Astrocyte of the hippocampus (primary cell): ENCODE measurements at places on chromosomes 12 and 14.
A peak's percentile ranks its signal among the peaks of the same experiment; 100 is the strongest.

DNA sequence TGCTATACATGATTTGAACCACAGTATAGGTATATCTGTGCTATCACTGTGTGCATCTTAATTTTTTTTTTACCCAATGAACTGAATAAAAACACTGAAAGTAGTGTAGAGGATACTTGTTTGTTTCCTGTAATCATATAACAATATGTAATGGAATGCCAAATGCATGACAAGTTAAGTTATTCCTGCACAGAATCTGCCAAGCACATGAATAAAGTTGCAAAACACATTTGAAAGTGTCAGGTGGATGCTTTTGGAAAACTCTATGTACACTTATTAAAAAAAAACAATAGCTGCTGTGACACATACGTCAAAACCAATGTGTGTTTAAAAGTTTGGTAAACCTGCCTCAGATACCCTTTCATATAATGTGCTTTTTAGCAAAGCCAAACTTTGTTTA, 1638.1 kb upstream of the SEL1L start:
- DNase-seq, result no peak

GRCh38 chr12:51907856-51908425, 637 bp downstream of the ACVRL1 start:
- no peak for DNase-seq

DNA sequence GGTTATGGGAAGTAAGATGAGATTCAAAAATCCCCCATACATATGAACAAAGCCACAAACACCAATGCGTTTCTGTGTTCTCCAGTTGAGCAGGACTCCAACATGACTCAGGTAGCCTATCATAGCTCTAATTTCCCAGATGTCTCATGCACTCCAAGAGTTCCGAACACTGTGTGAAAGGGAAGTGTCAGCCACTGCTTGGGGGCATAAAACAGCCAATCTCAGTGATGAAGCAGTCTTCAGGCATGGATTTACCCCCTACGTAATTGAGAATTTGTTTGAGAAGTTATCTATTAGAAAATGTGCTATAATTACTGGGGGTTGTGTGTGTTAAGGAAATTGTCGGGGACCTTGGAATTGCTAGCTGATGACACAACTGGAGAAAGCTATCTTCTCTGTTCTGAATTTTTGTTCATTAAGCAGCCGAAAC, 153.9 kb upstream of the AVPR1A start:
- no peak for DNase-seq

GRCh38 chr12:125283521-125283920, 218.3 kb downstream of the AACS start:
- no peak for DNase-seq

- peak; percentile 60 for DNase-seq
These were observed 65.8 kb downstream of the KCNK10 start for GRCh38 chr14:88256997-88257950.
